ENCODE measurements at places on chromosomes 16 and 17. TPM values are rescaled to one million over a fixed set of nuclear protein-coding genes. Genes with fewer than 3 reads are reported as not detected.

TCAP gene
- total RNA-seq = 57.6 TPM

MYH11 gene
- 190 TPM for total RNA-seq

SLFN13 gene
- total RNA-seq = 2.7 TPM

SMIM5 gene
- total RNA-seq = 3.5 TPM

SBK1 gene
- total RNA-seq = 19.0 TPM

RCVRN gene
- total RNA-seq = 165 TPM

EDC4 gene
- total RNA-seq = 72.0 TPM

All from camera-type eye (tissue), 1 donor.